ENCODE measurements at places on chromosomes 7 and 10.

- DNase-seq, result no peak
Measured at GRCh38 chr10:28509286-28509685, 23.6 kb upstream of the WAC start.

GRCh38 chr10:99661377-99661763 is 2.1 kb downstream of the ENTPD7 start:
- no peak for DNase-seq

DNA sequence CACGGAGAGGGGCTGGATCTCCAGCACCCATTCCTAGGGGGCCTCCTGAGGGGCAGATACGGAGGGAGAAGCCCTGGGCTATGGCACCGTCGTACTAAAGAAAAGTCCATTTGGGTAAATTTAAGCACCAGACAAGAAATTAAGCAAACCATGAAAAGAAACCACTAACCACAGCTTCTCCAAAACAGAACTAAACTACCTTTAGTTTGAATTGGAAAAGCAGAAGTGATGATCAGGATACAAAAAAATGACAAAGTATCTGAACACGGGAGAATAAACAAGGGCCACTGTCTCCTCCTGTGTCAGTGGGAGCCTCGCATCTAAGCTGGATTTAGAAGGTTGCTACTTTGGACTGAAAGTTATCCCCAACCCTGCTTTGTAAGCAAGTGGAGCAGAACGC is 69.1 kb downstream of the DIP2C start:
- DNase-seq, result no peak

- DNase-seq, result no peak
Measured at GRCh38 chr7:133102276-133103060, 20.6 kb upstream of the CHCHD3 start.

DNA sequence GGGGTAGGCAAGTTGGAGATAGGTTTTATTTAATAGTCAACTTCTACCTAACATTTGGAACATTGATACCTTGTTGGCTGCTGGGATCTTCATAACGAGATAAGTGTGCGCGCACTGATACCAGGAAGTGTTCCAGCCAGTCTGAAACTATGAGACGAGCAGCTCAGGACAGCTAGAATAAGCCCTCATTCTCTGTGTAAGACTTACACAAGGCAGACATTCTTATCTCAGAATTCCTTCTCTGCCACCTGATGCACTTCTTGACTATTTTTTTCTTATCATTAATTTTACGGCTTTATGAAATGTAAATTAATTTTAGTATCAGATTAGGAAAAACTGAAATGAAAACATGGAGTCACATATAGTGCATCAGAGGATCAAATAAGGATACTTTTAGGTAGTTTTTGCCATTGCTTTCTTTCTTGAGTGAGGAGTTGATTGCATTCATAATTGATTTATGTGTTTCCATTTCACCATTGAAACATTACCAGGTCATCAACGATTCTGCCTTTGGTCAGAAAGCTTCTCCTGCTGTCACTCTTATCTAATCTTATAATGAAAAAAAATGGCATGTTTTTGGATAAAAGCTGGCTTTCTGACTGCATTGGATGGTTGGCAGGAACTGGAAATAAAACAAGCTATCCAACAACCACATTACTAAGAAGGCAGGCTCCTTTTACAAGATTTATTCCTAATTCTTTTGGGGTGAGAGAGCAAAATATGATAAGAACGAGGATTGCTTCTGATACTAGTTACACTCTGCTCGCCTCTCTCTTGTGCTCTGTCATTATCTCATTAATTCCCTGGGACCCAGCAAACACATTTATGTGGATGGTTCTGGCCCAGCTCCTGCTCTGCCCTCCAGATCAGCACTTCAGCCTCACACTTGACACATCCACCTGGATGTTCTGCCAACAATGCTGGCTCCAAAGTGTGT is 40.4 kb upstream of the ABCB5 start:
- no peak for DNase-seq

- DNase-seq, result no peak
Measured at GRCh38 chr7:141737118-141737835, 881 bp upstream of the SSBP1 start.

DNA sequence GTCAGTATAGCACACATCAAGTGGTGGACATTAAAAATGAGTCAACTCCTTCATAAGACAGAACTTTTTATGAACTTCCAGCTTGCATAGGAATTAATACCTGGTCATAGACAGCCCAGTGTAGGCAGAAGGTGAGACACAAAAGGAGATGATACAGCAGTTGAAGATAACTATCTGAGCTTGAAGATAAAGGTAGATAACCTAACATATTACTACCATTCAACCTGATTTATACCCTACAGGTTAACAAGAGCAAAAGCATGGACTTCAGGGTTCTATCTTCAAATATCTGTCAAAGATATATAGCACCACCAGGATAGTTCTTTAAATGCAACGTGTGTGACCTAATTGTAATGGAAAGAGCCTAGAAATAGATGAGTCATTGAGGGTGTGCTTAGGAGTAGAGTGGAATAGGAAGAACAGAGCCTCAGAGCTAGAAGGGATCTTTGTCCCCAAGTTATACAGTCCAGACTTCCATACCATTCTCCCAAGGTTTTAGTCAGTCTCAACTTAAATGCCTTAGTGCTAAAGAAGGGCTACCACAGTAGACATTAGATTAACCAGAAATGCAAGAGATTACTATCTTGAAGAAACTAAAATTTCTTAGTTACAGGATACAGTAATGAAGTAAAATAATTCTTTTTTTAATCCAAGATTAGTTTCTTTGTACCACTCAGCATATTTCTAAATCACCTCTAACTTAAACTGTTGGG is 9.2 kb downstream of the ZNF800 start:
- no peak for DNase-seq

DNA sequence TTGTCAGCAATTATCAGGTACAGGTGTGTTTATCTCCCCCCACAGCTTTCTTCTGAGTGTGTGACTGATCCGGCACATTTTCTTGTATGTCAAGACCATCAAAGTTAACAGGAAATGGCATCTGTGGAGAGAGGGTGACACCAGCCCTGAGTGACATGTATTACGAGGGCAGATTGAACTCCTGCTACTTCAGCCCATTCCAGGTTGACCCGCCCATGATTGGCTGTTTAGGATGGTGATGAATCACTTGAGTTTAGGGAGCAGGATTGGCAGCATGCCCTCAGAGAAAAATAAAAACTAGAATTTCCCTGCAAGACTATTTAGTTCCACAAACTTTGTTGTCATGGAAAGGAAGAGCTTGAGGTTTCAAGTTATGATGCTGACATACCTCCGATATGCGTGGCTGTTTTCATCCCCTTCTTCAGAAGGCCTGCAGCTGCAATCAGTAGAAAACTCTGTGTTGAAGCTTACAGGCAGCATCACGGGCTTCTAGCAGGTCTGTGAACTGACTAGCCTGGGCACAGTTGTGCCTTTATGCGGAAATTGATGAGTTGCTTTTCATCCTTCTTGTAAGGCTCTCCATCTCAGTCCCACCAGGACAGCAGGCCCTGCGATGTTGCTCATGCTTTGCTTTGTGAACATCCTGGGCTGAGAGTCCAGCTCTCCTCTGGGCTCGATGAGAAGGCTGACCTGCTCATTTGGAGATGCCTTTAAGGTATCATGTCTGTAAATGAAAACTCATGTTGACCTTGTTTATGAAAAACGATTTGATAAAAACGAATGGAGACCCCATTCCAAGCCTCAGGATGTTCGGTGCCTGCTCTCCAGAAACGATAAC is 8.0 kb upstream of the CELF2 start:
- DNase-seq, result no peak

DNA sequence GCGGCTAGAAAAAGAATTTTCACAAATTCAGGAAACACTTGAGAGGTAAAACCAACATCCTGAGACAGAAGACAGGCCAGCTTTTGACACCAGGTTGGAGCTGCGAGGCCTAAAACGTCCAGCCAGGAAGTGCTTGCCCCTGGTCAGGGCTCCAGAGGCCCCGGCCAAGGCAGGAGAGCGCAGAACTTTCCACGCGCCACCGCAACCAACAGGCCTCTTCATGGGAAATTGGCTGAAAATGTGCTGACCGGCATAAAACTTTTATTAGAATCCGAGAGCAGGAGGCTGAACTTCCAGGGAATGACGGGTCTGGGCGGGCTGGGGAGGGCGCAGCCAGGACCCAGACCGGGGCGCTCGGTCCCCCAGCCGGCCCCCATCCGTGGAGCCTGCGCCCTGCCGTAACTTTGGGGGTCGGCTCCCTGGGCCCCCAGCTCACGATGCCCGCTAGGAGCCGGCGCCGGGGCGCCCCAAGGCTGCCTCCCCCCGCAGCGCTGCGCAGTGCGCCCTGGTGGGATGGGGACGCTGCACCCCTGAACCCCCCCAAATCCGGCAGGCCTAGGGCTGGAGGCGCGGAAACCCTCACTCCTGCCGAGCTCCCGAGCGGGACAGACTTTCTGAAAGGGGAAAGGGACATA is 414.0 kb upstream of the MKI67 start:
- no peak for DNase-seq

DNA sequence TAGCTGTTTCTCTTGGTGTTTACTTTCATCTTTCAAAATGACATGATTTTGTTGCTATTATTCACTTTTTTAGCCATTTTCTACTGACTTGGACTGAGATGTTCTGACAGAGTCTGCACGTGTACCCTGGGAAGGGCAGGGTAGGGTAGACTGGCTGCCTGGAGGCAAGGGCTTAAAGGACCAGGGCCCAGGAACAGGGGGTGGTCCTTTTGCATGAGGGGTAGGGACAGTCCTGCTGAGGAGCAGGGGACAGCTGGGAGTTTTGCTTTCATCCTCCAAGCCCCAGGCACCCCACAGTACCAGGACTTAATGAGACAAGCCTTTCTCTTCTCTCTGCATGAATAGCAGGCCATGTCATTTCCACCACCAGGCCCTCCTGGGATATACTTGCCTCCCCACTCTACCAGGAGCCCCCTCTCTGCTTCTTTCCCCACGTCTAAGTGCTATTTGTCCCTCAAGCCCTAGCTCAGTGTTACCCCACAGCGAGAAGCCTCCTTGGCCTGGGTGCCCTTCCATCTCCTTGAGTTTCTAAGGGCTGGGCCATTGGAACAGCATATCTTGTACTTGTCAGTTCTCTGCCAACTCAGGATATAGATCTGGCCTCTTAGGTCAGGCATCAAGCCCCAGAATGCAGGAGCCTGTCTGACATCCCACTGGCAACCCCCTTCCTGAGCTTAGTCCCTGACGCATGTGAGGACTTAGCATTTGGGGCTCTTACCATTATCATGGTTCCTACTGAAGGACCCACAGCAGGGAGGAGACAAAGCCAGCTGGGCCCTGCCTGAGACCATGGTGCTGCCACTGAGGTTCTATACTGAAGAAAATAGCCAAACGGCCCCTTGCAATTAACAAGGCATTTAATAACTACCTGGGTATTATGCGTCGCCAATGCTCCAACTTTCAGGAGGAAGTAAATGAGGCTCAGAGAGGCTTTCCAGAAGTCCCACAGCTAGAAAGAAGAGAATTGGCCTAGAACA is 78.4 kb upstream of the UNC5B start:
- DNase-seq, result no peak

DNA sequence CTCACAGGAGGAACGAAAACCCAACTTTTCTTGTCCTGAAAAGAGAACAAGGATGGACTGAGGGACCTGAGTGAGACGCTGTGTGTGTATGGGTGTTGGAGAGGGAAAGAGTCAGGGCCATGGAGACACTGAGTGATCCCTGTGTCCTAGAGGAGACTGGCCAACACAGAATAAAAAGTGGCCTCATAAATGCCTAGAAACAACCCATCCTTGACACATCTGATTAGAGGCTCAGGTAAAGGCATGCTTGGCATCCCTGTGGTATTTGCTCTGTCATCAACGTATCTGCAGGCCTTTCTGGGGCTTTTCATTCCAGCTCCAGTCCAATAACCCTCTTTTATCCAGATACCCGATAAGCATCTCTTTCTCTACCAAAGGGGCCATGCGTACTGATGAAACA is 86.3 kb downstream of the FGFR2 start:
- no peak for DNase-seq

DNA sequence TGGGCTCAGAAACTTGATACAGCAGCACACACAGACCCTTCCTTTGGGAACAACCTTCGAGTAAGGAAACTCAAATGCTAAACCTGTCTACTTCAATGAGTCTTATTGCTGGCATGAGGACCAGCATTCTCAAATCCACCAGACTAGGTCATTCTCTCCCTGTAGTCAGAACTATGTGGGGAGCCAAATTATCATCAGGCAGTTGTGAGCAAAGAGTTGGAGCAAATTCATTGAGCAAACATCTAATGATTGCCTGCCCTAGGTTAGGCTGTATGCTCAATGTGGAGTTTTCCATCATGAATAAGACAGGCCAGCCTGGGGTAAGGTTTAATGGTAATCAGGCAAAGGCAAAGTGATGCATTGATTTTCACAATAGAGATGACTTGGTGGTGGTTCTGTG is 3.6 kb downstream of the EPDR1 start:
- no peak for DNase-seq

DNA sequence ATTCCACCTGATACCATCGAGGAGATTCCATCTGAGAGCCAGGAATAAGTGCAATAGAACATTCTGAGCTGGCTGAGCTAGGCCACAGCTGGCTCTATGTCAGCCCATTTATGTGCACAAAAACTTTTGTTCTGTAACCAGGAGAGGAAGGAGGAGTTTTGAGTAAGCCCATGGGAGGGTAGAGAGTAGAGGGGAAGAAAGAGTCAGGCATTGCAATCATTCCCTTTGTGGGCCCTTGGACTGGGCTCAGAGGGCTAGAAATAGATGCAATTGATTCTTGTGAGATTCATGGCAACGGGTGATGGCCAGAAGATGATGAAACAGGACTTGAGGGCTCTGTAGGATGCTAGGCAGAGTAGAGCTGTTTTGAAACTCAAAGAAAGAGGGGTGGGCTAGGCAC is 104.6 kb upstream of the KIF5B start:
- DNase-seq, result no peak

- DNase-seq, result no peak
Measured at GRCh38 chr10:35462491-35462934, 126.2 kb downstream of the CCNY start.

DNA sequence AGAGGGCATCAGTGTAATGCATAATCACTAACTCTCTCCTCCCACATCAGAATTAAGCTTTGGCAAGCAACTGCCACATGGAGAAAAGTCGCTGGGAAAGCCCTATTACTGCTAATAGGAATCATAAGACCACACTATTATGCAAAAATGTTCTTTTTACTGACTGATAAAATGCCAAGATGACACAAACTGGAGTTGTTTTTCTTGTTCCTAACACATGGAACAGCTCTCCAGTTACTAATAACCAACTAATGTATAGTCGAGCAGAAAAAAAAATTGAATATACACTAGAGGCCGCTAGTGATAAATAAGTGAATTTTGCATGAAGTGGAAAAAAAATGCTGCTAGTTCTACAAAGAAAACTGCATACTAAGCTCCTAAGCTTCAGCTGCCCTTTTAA is 165.6 kb downstream of the TPK1 start:
- no peak for DNase-seq

- no peak for DNase-seq
Measured at GRCh38 chr7:109844362-109844761, 1246.6 kb upstream of the LRRN3 start.

- no peak for DNase-seq
Measured at GRCh38 chr7:137351941-137352340, 8.4 kb upstream of the PTN start.

DNA sequence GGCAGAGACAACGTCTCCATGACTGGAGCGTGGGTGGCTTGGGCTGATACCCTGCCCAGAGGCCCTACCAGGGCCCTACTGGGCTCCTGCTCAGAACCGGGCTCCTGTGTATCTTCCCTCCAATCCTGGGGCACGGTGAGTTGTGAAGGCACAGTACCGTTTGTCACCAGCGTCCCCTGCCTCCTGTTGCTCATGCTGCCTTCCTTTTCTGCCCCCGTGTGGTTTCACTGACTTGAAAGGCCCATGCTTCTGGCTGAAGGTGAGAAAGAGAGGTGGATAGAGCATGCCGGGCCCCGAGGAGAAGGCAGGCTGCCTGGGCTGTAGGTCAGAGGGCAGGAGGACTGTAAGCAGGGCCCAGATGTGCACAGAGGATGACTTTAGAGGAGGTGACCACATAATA is 9.1 kb upstream of the DMBT1 start:
- DNase-seq, result peak; percentile 51
